ENCODE measurements at places on chromosomes 16 and 17.

GRCh38 chr17:51046514-51047384 lies 73.9 kb downstream of the SPAG9 start:
- DNase-seq: no peak

GRCh38 chr17:7745748-7746470 lies 28.4 kb downstream of the DNAH2 start:
- DNase-seq: no peak

GRCh38 chr17:7313088-7313889 lies 1.9 kb downstream of the GPS2 start:
- no peak for DNase-seq

- DNase-seq: no peak
Measured at GRCh38 chr17:77622647-77623046, 335.9 kb upstream of the TNRC6C start.

DNA sequence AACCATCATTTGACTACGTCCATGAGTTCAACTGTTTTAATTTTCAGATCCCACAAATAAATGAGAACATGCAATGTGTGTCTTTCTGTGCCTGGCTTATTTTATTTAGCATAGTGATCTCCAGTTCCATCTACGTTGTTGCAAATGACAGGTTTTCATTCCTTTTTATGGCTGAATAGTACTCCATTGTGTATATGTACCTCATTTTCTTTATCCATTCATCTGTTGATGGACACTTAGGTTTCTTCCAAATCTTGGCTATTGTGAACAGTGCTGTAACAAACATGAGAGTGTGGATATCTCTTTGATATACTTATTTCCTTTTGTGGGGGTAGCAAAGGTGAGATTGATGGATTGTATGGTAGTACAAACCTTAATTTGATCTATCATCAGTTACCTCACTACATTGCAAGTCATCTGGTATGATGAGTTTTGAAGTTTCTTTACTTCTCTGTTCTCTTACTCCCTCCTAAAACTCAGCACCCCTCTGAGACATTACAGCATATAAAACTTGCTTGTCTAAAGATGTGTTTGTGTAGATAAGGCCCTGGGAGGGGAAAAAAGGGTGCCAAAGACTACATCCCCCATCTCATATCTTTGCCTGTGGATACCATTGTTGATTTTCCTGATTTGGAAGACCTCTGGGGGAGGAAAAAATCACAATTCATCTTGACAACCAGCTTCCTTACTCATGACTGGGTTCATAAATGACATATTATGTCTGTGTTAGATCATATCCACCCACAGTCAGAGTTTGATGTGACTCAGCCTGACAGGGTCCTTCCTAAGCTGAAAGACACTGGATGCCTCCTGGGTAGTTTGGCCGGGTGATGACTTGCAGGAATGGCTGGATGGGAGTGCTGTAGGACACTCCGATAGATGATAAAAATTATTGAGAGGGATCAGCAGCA lies 47.6 kb downstream of the ABCA9 start:
- no peak for DNase-seq

- no peak for DNase-seq
Measured at GRCh38 chr17:1976000-1976682, 49.0 kb downstream of the RTN4RL1 start.

- DNase-seq: no peak
Measured at GRCh38 chr16:4419402-4419959, 3.1 kb upstream of the CORO7 start.
